GM23248 (cell line): ENCODE measurements at places on chromosomes 2 and 18.

DNA sequence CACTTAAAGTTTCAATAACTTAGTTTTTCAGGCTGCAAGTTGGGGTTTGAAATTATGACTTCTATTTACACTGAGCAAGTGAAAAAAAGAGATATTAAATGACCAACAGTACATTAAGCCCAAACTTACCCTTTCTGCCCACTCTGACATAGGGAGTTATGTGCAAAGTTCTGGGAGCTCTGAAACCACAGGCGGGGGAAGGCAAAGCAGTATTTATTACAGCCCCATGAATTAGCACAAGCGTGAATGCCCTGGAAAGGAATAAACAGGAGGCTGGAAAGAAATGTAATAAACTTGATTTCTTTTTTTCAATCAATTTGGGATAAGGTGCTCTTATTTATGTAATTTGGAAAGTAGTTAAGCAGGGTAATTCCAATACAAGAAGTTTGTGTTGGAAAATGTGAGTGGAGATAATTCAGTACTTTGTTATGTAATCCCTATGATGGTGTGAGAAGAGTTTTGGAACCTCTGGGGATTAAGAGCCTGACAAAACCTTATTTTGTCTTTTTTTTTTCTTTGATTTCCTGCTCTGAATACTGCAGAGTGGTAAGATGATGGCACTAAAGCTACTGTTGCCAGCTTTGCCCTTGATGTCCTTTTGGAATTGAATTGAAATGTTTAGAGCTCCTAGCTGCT lies 351.5 kb downstream of the ARHGAP15 start:
- peak; percentile 18 for DNase-seq

- DNase-seq: peak; percentile 91
Observed at GRCh38 chr2:74003494-74004211, 18.9 kb downstream of the TET3 start.

GRCh38 chr2:159900343-159900742 lies 102.3 kb upstream of the CD302 start:
- DNase-seq: no peak

GRCh38 chr2:1082456-1083205 lies 132.0 kb downstream of the SNTG2 start:
- no peak for DNase-seq

GRCh38 chr2:43745457-43745856 lies 28.4 kb upstream of the DYNC2LI1 start:
- peak; percentile 52 for DNase-seq

DNA sequence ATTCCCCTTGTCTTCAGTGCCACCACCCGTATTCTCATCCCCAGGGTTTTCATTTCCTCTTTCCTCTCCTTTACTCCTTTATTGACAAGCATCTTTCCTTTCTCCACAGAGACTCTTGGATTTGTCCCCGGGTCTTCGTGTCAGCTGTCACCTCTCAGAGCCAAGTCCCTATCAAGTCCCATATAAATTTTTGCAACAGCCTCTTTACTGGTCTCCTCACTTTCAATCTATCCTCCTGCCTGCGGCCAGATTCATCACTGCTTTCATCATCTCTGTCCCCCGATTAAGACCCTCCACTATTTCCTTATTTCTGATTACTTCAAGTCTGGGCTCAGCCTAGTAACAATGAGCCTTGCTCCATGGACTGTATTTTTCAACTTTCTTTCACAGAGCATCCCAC lies 113.8 kb downstream of the CTAGE1 start:
- DNase-seq: no peak

- DNase-seq: no peak
Observed at GRCh38 chr18:48894799-48895346, 55.9 kb downstream of the SMAD7 start.

DNA sequence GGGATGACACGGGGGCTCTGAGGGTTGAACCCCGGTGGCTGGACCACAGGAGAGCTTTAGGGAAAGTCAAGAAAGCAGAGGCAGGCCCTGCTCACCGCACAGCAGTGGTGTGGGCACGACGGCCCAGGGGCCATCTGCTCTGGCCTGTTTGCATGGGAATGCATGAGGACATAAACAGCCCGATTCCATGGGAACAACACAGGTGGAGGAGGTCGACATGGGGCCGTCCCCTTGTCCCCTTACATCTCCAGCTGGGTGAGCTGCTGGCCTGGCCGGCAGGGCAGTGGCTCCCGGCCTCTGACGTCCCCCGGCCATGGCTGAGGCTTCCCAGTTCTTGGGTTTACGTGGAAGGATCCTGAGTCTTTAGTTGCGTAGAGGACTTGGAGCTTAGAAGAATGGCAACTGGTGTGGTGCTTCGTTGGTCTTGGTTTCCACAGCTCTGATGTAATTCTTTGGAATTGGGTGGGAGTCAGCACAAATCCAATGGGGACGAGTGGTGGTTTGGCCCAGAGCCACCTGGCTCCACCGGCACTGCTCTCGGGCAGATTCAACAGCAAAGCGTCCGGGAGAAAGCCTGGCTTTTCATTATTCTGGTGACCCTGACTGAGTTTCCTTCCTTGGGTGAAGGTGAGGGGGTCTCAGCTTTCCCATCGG lies 98.3 kb upstream of the HDAC4 start:
- DNase-seq: peak; percentile 50

- no peak for DNase-seq
Observed at GRCh38 chr18:58180172-58180571, 136.1 kb downstream of the NEDD4L start.

GRCh38 chr2:183604065-183604464 lies 479.8 kb downstream of the NUP35 start:
- no peak for DNase-seq

GRCh38 chr2:169509298-169509885 lies at the start of gene KLHL41:
Gene KLHL41 (plus strand): TSS chr2:169509702. CDS start chr2:169509779, 77 bp downstream.
- DNase-seq: peak; percentile 48

DNA sequence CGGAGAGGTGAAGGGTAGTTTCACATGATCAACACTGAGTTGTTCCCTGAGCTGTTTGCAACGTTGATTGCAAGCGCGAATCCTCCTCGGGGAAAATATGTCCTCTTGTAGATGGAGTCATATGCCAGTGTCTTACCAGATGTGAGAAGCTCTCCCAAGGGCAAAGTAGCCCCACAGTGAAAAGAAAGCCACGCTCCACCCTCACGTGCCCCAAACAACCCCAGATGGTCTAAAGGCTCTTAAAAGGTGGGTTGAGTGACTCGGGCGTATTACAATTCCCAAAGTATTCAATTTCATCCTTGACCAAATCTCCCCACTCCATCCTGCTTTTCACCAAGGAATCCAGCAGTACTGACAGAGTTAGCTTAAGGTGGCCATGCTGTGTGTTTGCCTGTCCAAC lies 332.1 kb upstream of the SOX11 start:
- DNase-seq: no peak

GRCh38 chr2:84515788-84516187 lies 510 bp upstream of the DNAH6 start:
- DNase-seq: no peak

- DNase-seq: no peak
Observed at GRCh38 chr2:19759880-19760279, 141.9 kb downstream of the TTC32 start.

DNA sequence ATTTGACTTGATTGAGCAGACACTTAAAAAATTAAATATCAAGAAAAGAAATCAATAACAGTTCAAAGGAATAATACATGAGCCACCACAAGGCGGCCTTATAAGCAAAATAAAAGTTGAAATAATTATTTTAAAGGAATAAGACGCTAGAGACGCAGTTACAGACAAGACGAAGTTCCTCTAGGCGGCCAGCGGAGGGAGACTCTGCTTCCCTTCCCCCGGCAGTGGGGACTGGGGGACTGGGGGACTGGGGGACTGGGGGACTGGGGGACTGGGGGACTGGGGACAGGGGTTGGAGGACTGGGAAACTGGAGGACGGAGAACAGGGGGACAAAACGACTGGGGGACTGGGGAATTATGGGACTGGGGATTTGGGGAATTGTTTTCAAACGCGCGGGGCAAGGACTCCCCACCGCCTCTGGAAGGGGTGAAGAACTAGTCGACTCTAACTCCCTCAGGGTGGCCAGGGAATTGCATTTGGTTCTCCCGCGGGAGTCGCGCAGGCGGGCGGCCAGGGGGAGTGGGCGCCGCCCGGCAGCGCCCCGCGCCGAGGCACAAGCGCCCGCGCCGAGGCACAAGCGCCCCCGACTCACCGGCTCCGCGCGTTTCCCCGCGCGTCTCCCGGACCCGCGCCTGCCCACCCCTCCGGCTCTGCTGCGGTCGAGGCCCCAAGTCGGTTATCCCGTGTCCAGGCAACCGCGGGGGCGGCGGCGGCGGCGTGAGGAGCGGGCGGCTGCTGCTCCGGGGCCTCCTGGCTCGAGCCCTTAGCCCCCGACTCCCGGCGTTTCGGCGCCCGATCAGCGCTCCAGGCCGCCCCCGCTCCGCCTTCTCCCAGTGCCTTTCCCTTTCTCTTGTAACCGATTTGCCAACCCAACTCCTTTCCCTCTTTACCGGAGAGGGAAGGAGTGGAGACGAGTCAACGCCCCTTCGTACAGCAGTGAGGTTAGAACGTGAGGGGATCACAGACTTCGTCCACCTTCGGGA lies at the start of gene CCDC178:
Gene CCDC178, minus strand, starts transcription at position 662 of the 984 bp plus-strand sequence. CDS start 28,633 bp downstream, outside the sequence.
- peak; percentile 65 for DNase-seq

DNA sequence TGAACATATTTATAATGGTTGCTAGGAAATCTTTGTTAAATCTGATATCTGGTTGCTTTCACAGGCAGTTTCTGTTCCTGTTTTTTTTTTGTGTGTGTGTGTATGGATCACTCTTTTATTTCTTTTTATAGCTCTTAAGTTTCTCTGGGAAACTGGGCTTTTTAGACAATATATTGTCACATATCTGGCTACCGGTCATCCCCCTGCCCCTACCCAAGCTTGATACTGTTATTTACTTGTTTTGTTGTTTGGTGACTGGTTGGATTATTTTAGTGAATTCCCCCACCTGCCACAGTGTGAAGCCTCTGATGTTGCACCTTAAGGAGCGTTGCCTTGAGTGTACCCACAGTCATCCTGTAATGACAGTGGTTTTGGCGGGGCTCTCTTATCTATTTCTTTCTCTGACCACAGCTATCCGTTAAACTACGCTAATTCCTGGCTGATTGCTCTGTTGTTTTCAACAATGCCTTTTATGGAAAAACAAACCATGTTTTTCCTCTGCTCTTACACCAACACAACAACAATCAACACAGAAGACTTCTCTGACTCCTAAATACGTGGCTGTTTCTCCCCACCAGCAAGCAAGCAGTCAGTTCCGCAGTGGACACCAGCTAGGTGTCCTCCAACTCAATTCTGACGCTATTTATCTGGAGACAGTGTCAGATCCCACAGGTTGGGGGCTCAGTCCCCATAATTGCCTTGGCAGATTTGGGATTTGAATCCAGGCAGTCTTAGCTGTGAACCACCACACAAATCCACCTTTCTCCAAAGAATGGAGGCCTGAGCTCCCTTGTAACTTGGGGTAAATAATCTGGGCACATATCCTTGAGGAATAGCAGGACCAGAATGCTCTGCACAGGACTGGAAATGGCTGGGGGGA lies 10.9 kb downstream of the GNLY start:
- no peak for DNase-seq

GRCh38 chr18:54960197-54960596 lies 936 bp upstream of the CCDC68 start:
- no peak for DNase-seq

DNA sequence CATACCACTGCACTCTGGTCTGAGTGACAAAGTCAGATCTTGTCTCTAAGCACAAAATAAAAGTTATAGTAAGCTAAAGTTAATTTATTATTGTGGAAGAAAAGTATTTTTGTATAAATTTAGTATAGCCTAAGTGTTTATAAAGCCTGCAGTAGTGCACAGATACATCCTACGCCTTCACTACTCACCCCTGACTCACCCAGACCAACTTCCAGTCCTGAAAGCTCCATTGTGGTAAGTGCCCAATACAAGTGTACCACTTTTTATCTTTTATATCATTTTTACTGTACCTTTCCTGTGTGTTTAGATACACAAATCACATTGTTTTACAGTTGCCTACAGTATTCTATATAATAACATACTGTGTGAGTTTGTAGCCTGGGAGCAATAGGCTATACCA lies 57.5 kb downstream of the UBE2E3 start:
- DNase-seq: peak; percentile 80

DNA sequence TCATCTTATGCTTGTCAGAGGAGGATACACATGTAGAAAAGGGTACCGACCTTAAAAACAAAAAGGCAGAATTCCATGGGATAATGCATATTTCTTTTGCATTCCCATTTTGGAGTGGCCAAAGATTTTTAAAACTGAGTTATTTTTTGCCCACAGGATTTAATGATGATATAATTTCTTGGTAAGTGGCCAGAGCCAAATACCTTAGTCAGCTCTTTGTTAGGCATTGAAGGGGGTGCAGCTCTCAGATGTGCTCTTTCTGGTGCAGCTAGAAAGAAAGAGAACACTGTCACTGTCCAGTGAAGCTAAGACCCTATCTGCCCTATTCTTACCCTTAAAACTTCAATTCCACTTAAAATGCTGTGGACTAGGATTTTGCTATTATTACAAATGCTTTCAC lies 10.8 kb downstream of the COQ10B start:
- peak; percentile 49 for DNase-seq

DNA sequence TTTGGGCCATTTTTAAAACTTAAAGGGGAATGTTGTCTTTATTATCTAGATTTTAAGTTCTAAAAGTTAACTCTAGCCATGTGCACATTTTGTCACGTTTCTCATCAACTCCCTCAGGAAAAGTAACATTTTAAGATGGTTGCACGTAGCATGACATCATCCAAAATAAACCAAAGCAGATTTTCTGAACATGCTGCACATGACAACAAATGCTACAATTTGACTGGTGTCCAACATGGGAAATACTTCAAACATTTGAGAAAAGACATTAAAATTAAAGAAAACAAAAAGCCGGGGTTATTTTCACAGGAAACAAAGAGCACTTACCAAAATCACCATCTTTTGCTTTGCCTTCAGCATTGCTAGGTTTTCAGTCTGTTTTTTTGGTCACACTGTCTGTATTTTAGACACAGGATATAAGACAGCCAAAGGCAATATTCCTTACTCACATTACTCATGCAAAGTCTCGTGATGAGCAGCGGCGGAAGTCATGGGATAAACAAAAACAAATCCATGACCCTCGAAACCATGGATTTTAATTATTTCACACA lies 51.3 kb upstream of the RND3 start:
- peak; percentile 82 for DNase-seq

DNA sequence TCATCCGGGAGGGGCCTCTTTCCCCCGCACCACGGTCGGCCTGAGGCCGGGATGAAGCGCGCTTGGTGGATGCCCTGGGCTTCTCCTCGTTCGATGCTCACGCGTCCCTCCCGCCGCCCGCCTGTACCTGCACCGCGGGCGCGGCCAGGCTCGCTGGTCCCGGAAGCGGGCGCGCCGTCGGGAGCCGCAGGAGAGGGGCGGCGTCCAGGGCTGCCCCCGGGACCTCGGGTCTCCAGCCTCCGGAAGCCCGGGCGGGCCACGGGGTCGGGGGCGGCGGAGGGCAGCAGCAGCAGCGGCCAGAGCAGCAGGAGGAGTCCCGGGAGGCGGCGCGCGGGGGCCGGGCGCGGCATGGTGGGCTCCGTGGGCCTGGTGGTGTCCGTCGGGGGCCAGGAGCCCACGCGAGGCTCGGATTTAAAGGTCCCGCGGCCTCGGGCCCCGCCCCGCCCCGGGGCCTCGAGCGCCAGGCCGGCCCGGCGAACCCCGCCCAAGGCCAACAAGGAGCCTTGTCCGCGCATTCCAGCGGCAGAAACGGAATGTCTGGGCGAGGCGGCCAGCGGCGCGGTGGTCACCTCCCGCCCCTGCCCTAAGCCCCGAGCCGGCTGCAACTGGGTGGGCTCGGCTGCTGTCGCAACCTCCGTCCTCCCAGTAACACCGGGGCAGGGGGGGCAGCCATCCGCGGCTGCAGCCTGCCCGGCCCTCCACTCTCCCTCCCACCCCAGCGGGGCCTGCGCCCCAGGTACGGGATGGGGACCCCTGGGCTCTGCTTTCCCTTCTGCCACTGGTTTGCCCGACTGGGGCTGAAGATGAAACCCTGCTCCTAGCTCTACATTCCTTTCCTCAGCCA lies at the start of gene MATN3:
Gene MATN3, minus strand, starts transcription at position 387 of the 844 bp plus-strand sequence. Its CDS starts 37 bp downstream, at position 350.
- peak; percentile 65 for DNase-seq

GRCh38 chr2:240353086-240353798 lies 82.2 kb upstream of the GPC1 start:
- no peak for DNase-seq
